ENCODE measurements at places on chromosomes 3 and 15. TPM values are rescaled to one million over a fixed set of nuclear protein-coding genes. Genes with fewer than 3 reads are reported as not detected.
A peak's percentile ranks its signal among the peaks of the same experiment; 100 is the strongest.

The SERPINI2 gene
- not detected for total RNA-seq

The GPR62 gene
- not detected for total RNA-seq

The SLC2A2 gene
- total RNA-seq = not detected

The FBXW12 gene
- not detected for total RNA-seq

The CHRD gene
- not detected for total RNA-seq

The SPINK8 gene
- total RNA-seq = not detected

The BUB1B gene
- 96.4 TPM for total RNA-seq

The MME gene
- total RNA-seq = 1.2 TPM

The NXPE3 gene
- total RNA-seq = 11.6 TPM

The TLR9 gene
- total RNA-seq = not detected

DNA sequence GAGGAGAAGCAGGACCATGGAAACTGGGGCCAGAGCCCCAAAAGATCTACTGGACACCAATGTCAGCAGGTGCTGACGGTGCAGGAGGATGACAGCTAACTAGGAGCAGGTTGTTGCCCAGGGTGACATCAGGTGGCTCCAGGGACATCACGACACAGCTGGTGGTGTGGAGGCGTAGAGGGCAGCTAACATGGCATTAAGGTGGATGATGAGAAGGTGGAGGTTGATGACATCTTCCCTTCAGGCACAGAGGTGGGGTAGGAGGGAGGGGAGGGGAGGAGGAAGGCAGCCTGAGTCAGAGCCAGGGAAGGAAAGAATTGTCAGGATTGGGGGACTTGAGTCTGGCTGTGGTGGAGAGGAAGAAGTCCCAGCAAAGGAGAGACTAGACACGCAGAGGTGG is 1.5 kb upstream of the EPHB1 start:
- no peaks in the 10 kb centered on the region for H3K36me3 ChIP-seq
- DNase-seq = no peak
- H3K27ac ChIP-seq = no peak overlapping the region
- H3K4me1 ChIP-seq = no peaks in the 10 kb centered on the region
- H3K4me3 ChIP-seq = no peak overlapping the region

GRCh38 chr3:109806929-109807328 is 469.6 kb upstream of the DPPA4 start:
- no peaks in the 10 kb centered on the region for H3K36me3 ChIP-seq
- H3K27me3 ChIP-seq = no peaks in the 10 kb centered on the region
- peak overlapping the region; percentile 31 for H3K27ac ChIP-seq
- peak; percentile 77 for DNase-seq
- no peak overlapping the region for H3K4me3 ChIP-seq

DNA sequence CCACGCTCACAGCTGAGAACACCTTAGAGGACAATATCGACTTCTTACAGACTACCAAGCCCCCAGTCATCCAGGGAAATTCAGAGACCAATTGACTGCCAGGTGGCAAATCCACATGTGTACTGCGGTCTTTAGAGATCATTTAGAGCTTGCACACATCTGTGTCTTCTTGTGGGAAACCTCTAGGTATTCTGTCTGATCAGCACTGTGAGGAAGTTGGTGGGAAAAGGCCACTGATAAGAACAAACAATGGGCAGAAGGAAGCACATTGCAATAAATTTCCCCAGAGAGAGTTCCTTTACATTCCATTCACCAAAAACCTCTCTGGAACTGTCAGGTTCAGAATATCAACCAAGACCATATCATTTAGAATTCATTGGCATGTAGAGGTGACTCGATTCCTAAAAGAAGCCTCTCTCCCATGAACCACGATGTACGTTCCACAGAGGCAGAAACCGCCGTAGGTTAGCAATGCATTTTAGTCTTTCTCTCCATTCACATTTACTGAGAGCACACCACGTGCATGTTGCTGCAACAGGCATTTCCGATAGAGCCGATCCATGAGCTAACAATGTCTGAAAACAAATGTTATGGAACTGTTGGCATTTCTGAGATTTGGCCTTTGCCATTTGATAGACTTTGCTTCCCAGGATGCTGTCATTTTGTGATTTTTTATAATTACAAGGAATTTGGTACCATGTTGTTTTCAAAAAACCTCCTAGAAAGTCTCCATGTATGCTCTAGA is 287.3 kb upstream of the TPRG1 start:
- no peak for DNase-seq
- no peaks in the 10 kb centered on the region for H3K36me3 ChIP-seq
- H3K4me1 ChIP-seq = peaks cover 28% of the 10 kb centered on the region
- H3K4me3 ChIP-seq = no peak overlapping the region

DNA sequence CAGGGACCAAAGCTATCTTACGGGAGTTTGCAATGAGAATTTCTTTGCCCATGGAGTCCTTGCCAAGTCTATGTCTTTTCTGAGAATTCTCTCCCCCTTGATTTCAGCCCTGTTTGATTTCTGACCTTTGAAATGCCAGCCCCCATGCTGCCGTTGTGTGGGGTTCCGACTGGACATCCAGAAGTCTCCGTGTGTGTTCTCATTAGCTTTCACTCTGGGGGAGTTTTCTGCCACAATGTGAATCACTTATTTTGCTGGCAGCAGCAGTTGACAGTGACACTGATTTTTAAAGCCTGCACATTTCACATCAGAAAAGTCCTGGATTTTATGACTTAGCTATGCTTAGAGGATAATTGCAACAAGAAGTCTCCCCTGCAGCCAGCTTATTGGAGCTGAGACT is 98.4 kb upstream of the CTDSPL start:
- DNase-seq = no peak
- H3K27ac ChIP-seq = no peak overlapping the region
- H3K27me3 ChIP-seq = peaks cover 63% of the 10 kb centered on the region
- no peak overlapping the region for H3K4me3 ChIP-seq
- no peaks in the 10 kb centered on the region for H3K36me3 ChIP-seq
- no peaks in the 10 kb centered on the region for H3K4me1 ChIP-seq

DNA sequence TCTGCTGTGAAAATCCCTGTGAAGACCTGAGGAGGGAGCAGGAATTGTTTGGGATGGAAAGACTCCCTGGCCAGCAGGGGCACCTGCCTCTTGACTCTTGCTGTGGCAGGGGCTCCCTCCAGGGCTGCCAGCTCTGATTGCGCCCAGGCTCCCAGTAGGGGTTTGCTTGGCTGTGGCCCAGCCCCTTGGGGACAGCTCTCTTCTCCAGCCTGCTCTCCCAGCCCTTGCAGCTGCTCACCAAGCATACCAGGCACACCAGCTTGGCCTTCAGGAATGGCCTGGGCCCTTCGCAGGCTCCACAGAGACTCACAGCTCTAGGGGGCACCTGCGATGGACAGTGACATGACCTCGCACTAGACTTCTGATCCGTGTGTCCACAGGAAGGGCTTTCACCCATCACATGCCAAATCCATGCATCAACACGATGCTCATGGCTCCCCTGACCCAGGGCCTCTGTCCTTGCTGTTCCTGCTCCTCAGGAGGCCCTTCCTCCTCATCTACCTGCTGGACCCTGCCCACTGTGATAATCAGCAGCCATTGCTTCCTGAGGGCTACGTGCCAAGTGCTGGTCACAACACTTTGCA is 61.8 kb downstream of the SCN5A start:
- no peaks in the 10 kb centered on the region for H3K36me3 ChIP-seq
- H3K4me1 ChIP-seq = no peaks in the 10 kb centered on the region
- no peak overlapping the region for H3K4me3 ChIP-seq
- H3K27ac ChIP-seq = no peak overlapping the region
- DNase-seq = no peak

- no peaks in the 10 kb centered on the region for H3K4me1 ChIP-seq
- no peaks in the 10 kb centered on the region for H3K36me3 ChIP-seq
- peaks cover 17% of the 10 kb centered on the region for H3K27me3 ChIP-seq
- no peak overlapping the region for H3K27ac ChIP-seq
- H3K4me3 ChIP-seq = no peak overlapping the region
These were observed 14.2 kb downstream of the ZNF80 start for GRCh38 chr3:114223143-114223542.

DNA sequence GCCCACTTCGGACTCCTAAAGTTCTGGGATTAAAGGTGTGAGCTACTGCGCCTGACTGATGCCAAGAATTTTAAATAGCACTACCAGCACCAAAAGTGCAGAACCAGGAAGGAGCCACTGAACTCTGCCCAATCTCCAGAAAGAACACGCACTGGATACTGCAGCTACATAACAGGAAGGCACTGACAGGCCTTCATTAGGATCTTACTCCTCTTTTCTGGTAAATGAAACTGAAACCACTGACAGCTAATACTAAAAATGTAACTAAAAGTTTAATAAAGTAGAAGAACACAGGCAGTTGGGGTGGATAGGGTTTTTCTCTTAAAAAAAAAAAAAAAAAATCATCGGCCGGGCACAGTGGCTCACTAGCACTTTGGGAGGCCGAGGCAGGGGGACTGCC is 74.1 kb upstream of the CHRM5 start:
- DNase-seq = no peak
- H3K4me1 ChIP-seq = no peaks in the 10 kb centered on the region
- no peaks in the 10 kb centered on the region for H3K27me3 ChIP-seq
- H3K36me3 ChIP-seq = no peaks in the 10 kb centered on the region
- no peak overlapping the region for H3K27ac ChIP-seq

DNA sequence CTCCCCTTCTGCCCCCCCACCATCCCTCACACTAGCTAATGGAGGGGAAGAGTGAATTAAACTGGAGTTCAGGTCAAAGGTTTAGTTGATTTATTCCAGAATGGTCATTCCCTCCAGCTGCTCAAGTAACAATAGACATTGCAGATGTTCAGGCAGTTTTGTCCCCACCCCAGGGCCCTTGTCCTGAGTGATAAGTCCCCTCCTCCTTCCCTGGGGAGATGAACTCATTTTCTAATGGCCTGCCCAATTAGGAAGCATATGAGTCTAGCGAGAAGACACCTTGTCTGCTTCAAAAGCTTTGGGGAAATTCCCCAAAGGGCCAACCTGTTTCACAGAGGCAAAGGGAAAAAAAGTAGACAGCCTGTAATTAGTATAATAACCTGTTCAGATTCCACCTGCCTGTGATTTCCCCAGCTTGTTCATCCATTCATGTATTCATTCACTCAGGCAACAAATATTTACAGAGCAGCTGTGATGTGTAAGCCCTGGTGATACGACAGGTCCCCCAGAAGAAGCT is 165.3 kb downstream of the SHQ1 start:
- H3K27me3 ChIP-seq = no peaks in the 10 kb centered on the region
- H3K4me1 ChIP-seq = peaks cover 10% of the 10 kb centered on the region
- no peak for DNase-seq
- H3K27ac ChIP-seq = no peak overlapping the region
- no peaks in the 10 kb centered on the region for H3K36me3 ChIP-seq
- no peak overlapping the region for H3K4me3 ChIP-seq

GRCh38 chr3:50563867-50564266 is 3.7 kb downstream of the C3orf18 start:
- H3K4me1 ChIP-seq = peaks cover 21% of the 10 kb centered on the region
- no peak for DNase-seq
- H3K36me3 ChIP-seq = no peaks in the 10 kb centered on the region
- H3K4me3 ChIP-seq = no peak overlapping the region
- H3K27ac ChIP-seq = no peak overlapping the region
- no peaks in the 10 kb centered on the region for H3K27me3 ChIP-seq

DNA sequence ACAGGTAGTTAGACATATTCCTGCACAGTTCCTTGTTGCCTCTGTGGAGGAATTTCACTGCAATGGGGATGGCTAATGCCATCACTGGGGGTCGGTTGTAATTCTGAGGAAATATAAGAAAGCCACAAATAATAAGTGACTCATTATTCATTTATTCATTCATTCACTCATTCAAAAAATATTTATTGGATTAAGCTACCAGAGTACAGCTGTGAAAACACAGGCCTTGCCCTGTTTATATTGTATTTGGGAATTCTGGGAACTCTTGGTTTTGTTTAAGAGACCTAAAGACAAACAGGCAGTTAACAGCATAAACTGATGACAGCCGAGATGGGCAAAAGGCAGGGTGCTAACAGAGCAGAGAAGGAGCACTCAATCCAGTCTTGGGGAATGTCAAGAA is 23.6 kb downstream of the PTX3 start:
- H3K36me3 ChIP-seq = no peaks in the 10 kb centered on the region
- H3K4me1 ChIP-seq = peaks cover 45% of the 10 kb centered on the region
- peak overlapping the region; percentile 85 for H3K27ac ChIP-seq

GRCh38 chr3:152305075-152305474 is 36.3 kb downstream of the MBNL1 start:
- peak; percentile 21 for DNase-seq
- H3K4me3 ChIP-seq = no peak overlapping the region
- peaks cover 76% of the 10 kb centered on the region for H3K4me1 ChIP-seq
- H3K27ac ChIP-seq = peak overlapping the region; percentile 97
- no peaks in the 10 kb centered on the region for H3K27me3 ChIP-seq

- no peaks in the 10 kb centered on the region for H3K36me3 ChIP-seq
- no peaks in the 10 kb centered on the region for H3K4me1 ChIP-seq
- no peak overlapping the region for H3K27ac ChIP-seq
- H3K4me3 ChIP-seq = no peak overlapping the region
- H3K27me3 ChIP-seq = peaks cover 24% of the 10 kb centered on the region
These were observed 9.3 kb upstream of the ATP13A4 start for GRCh38 chr3:193564012-193564411.

DNA sequence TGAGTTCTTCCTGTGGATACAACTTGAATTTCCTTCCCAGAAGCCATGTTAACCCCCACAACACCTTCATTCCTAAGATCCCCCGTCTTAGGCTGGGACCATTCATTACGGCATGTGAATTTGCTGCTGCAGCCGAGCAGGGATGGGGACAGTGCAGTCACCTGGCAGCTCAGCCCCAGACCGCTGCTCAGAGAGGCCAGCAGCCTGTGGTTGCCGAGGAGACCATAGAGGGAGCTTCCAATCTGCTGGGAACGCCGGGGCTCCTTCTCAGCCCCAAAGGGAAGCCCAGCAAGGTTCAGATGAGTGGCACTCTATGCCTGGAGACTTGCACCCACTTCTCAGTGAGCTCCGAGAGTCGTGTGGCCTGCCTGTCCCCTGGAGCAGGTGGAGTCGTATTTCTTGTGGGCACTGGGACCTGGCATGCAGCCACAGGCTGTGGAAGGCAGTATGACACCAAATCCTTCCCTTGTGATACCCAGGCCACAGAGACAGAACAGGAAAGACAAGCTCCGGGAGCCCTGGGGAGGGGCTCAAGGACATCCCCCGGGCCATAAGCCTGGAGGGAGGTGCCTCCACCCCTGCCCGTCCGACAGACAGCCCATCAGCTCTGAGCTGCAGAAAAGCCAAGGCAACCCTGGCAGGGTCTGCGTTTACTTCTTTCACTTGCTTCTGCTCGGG is 167.3 kb downstream of the FAM43A start:
- H3K27ac ChIP-seq = no peak overlapping the region
- H3K4me1 ChIP-seq = peaks cover 9% of the 10 kb centered on the region
- no peaks in the 10 kb centered on the region for H3K36me3 ChIP-seq
- no peaks in the 10 kb centered on the region for H3K27me3 ChIP-seq
- peak; percentile 60 for DNase-seq

- no peaks in the 10 kb centered on the region for H3K4me1 ChIP-seq
- no peaks in the 10 kb centered on the region for H3K27me3 ChIP-seq
- H3K36me3 ChIP-seq = no peaks in the 10 kb centered on the region
- H3K27ac ChIP-seq = no peak overlapping the region
- no peak for DNase-seq
- H3K4me3 ChIP-seq = no peak overlapping the region
These were observed 159.6 kb downstream of the LEKR1 start for GRCh38 chr3:156985711-156986110.

GRCh38 chr15:90075420-90076289 is 26.6 kb downstream of the IDH2 start:
- H3K27ac ChIP-seq = peak overlapping the region; percentile 24
- peaks cover 13% of the 10 kb centered on the region for H3K4me1 ChIP-seq
- no peak overlapping the region for H3K4me3 ChIP-seq
- no peaks in the 10 kb centered on the region for H3K27me3 ChIP-seq
- peak; percentile 52 for DNase-seq

Data from PC-3 (cell line).